HEK293T (cell line): ENCODE measurements at places on chromosomes 11 and 22.

DNA sequence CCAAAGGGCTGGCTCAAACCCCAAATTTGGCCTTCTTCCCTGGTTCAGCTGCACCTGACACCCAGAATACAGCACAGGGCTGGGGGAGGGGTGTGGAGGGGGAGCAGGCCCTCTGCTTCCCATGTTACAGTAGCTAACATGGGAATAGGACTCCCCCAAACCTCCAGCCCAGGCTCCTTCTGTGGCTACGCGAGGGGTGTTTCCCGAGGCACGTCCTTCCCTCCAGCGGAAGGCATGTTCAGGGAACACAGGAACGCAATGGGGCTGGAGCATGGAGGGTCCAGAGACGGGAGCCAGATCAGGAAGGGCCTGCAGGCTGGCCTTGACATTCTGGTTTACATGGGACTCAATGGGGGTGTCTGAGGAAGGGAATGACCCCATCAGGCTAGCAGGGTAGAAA is 11.8 kb upstream of the IGLL1 start:
- DNase-seq, result no peak

GRCh38 chr22:29197096-29197495 is 8.6 kb upstream of the EMID1 start:
- no peak for DNase-seq

DNA sequence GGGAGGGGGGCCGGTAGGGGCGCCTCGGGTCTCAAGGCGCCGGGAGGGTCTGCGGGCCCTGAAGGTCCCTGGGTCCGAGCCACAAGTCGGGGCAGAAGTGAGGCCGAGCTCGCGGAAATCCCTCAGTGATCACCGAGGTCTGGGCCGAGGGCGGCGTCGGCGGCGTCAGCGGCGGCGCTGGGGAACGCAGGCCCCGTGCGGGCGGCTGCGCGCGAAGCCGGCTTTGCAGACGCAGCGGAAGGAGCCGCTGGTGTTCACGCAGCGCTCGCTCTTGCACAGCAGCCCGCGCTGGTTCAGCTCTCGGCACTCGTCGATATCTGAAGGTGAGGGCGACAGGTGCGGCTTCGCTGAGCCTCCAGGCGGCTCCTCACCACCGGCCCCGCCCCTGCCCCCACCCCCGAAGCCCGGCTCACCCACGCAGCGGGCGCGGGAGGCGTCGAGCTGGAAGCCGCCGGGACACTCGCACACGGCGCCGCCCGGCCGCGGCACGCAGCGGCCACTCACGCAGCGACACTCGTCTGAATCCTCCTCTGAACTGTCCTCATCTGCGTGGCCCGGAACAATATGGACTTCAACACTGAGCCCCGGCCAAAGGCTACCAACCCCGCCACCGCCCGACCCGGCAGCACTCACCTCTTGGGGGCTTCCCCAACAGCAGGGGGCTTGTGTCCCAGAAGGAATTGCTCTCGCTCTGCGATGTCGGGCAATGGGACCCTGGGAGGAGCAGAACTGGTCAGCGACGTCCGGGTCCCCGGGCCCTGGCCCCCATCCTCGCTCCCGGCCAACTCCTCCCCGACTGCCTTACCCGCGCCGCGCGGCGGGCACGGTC is 14.2 kb downstream of the SCYL1 start:
- DNase-seq, result no peak

GRCh38 chr11:28966951-28967350 is 858.8 kb downstream of the METTL15 start:
- DNase-seq, result no peak

GRCh38 chr11:111735262-111736116 is 30.7 kb downstream of the PPP2R1B start:
- peak; percentile 61 for DNase-seq

- DNase-seq, result no peak
Measured at GRCh38 chr11:117256573-117256972, 24.1 kb downstream of the RNF214 start.

- no peak for DNase-seq
Measured at GRCh38 chr11:74634537-74634936, 42.2 kb downstream of the POLD3 start.

DNA sequence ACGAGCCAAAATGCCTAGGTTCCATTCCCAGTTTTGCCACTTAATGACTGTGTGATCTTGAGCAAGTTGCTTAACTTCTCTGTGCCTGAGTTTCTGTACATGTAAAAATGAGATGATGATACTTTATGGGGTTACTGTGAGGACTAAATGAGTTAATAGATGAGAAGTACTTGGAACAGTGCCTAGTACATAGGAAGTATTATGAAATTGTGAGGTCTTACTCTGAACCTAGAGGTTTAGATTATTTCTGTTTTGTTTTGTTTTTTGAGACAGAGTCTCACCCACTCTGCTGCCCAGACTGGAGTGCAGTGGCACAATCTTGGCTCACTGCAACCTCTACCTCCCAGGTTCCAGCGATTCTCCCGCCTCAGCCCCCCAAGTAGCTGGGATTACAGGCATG is 227.0 kb upstream of the POU2AF2 start:
- no peak for DNase-seq

GRCh38 chr11:35766651-35767050 is 104.1 kb downstream of the TRIM44 start:
- DNase-seq, result no peak

GRCh38 chr11:103946793-103947545 is 89.5 kb upstream of the DDI1 start:
- DNase-seq, result no peak

- DNase-seq, result no peak
Measured at GRCh38 chr11:125950696-125951651, 5.1 kb downstream of the VSIG10L2 start.

DNA sequence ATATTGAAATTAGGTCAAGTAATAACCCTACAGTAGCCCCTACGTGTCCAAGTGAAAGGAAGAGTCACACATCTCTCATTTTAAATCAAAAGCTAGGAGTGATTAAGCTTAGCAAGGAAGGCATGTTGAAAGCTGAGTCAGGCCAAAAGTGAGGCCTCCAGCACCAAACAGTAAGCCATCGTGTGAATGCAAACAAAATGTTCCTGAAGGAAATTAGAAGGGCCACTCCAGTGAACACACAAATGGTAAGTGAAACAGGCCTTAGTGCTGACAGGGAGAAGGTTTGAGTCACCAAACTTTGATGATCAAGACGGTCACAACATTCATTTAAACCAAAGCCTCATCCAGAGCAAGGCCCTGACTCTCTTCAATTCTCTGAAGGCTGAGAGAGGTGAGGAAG is 127.2 kb downstream of the SHANK2 start:
- DNase-seq, result no peak

- peak; percentile 75 for DNase-seq
Measured at GRCh38 chr11:122505304-122506006, 150.1 kb upstream of the UBASH3B start.

DNA sequence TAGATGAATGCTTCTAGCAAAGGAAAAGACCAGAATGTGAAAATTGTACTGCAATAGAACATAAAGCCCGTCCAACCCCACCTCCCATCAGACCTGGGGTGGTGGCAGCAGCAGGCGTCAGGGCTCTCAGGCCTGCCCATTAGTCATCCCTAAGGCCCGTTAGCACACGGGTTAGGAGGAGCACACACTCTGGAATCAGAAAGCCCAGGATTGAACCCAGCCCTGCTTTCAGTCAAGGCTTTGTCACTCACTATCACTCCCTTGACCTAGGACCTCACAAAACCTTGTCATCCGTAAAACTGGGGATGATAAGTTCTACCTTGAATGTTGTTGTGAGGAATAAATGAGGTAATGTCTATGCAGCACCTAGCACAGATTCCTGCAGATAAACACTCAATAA is 26.9 kb downstream of the MICAL3 start:
- no peak for DNase-seq

GRCh38 chr22:32794449-32795213 is 6.9 kb upstream of the TIMP3 start:
- DNase-seq, result no peak

GRCh38 chr11:19344661-19345518 is 104.1 kb upstream of the E2F8 start:
- DNase-seq, result peak; percentile 49

GRCh38 chr22:35617137-35617755 is at the start of gene MB:
TSS of gene MB (minus strand) at chr22:35617329. CDS start at chr22:35617257, 72 bp downstream.
- DNase-seq, result no peak

- DNase-seq, result no peak
Measured at GRCh38 chr11:49499117-49499516, 290.7 kb upstream of the FOLH1 start.
